Stimulated activated CD8-positive, alpha-beta memory T cell treated with anti-CD3 and anti-CD28 coated beads, Interleukin-7, amount 100 ng/mL, for 4 hours (primary cell): ENCODE measurements at places on chromosomes 2 and 18.

DNA sequence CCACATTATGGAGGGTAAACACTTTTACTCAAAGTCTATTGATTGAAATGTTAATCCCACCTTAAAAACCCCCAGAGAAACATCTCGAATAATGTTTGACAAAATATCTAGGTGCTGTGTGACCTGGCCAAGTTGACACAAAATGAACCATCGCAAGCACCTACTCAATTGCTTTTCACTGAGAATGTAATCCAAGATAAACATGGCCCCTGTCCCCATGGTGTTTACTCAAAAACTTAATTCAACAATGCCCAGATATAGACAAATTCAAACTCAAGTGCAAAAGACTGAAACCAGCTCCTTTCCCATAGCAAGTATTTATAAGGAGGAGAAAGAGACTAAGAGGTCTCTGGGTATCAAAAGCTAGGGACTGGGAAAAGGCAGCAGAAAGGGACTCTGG, 15.0 kb upstream of the ACMSD start:
- DNase-seq = no peak

DNA sequence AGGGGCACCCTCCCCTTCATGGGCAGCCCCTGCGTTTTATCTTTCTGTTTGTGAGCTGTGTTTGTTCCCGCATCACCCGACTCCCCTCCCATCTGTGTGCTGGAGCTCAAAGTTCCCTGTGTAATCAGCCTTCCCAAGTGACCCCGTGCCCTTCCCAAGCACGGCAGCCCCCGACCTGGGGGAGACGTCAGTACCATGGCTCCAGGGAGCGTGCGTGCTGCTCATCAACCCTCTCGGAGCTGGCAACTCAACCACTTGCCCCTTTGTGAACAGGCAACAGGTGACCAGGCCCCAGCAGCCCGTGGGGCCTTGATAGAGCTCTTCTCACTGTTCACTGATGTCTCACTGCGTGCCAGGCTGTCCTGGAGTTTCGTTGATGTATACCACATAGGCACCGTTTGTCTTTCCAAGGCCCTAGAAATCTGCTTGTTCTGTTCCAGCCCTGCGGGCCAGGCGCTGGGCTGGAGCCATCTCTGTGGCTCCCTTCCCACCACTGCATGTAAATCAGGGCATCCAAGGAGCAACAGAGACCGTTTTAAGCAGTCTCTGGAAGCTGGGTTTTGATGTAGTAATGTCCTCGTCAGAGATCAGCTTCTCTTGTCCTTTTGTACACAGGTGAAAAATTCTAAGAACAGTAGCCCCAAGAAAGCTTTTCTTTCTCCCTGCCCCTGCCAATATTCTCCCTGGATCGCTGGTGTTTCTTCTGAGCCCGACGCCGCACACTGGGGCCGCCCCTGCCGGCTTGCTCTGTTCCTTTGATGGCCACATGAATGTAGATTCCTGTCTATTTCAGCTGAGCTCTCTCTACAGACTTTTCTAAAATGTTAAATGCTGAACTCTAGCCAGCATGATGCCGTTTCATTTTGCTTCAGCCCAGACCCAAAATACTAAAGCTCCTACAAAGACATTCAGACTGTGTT, 107.0 kb upstream of the PTPRM start:
- no peak for DNase-seq

GRCh38 chr2:172101821-172102390, 794 bp downstream of the DLX2 start:
- DNase-seq = no peak

GRCh38 chr18:77461062-77461688, 211.5 kb downstream of the GALR1 start:
- DNase-seq = no peak

- no peak for DNase-seq
Measured at GRCh38 chr2:152336854-152337510, 2.0 kb downstream of the FMNL2 start.

DNA sequence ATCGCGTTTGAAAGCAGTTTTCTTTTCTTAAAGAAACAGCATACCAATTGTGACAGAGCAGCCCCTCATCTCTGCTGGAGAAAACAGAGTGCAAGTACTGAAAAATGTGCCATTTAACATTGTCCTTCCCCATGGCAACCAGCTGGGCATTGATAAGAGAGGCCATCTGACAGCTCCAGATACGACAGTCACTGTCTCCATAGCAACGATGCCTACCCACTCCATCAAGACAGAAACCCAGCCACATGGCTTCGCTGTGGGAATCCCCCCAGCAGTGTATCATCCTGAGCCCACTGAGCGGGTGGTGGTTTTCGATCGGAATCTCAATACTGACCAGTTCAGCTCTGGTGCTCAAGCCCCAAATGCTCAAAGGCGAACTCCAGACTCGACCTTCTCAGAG, 9.5 kb downstream of the GRHL1 start:
- DNase-seq = no peak

DNA sequence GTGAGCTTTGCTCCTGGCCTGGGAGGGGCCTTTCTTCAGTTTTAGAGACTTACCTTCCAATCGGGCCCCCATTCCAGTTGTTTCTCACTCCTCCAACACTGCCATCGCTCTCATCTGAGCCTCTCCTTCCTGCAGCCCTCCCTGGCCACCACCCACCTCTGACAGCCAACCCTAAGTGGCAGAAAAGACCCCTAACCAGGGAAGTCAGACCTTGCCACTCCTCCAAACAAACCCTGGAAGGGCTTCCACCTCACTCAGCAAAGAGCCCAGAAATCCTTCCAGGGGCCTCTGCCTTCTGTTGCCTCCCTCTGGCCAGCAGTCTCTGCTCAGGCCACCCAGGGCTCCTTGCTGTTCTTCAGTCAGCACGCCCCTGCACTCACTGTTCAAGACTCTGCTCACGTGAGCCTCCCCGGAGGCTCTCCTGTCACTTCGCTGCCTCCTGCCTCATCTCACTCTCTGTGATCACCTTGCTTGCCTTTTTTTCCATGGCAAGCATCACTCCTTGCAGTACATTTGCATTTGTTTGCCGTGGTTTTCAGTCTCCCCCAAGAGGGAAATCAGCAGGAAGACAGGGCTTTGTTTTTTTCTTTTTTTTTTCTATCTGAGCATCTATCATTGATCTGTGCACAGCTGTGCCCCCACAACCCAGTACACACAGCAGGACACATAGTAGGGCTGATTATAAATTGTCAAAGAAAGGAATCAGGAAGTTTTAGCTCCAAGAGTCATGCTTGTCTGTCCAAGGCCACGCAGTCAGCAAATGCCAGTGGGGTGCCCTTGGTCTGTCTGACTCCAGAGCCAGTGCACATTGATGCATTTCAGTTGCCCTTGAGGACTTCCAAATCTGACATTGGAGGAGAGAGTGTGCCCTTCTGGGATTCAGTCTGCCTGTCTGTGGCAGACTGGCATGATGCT, 83.9 kb downstream of the INHBB start:
- DNase-seq = no peak

GRCh38 chr18:35578481-35578880, 3.1 kb upstream of the GALNT1 start:
- no peak for DNase-seq

DNA sequence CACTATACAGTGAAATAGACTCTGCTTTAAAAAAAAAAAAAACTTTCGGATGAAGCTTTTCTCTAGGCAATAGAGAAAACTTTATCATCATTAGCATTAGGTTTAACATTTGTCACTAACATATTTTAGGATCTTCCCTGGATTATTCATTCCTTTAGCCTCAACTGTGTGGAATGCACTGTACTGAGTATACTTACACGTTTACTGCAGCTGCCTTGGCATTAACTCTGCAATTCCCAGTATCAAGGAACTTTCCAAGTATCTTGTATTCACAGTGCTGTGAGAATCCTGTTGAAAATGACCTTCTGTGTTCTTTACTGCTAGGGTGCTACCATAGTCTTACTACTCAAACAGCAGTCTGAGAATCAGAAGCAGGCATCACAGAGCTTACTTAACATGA, 328.2 kb upstream of the COL3A1 start:
- DNase-seq = no peak

DNA sequence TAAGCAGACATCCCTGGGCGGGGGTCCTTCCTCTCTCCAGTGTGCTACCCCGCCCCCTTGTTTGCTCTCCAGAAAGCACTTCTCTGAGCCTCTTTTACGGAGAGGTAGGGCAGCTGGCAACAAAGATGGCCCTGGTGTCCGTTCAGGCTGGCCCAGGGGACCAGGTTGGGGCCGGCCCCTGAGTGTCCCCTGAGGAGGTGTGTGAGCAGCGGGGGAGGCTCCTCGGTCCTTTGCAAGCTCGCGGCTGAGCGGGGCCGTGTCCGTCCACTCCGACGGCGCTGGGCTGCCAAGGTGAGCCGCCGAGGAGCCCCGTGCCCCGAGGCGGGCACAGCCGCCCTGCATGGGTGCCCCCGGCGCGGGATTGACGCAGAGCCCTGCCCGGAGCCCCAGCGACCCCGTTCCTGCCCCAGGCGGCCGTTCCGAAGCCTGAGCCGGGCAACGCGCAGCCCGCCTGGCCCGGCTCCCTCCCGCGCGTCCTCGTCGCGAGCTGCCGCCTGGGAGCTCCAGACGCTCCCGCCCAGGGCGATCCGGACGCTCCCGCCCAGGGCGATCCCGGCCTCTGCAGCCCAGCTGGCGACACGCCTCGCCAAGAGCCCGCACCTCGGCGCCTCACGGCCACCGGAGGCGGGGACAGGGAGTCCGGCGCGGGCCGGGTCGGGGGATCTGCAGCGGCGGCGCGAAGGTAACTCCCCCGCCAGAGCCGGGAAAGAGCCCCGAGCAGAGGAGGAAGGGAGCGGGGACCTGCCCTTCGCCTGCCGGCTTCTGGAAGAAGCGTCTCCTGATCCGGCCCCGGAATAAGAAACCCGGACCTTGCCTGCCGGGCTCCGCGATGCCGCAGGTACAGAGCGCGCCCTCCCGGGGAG, at the start of gene PROKR1:
TSS of gene PROKR1 (plus strand) at position 569 of the 863 bp plus-strand sequence. CDS start 2,243 bp downstream, outside the sequence.
- no peak for DNase-seq

GRCh38 chr2:28228434-28228995, 164.1 kb upstream of the FOSL2 start:
- no peak for DNase-seq

DNA sequence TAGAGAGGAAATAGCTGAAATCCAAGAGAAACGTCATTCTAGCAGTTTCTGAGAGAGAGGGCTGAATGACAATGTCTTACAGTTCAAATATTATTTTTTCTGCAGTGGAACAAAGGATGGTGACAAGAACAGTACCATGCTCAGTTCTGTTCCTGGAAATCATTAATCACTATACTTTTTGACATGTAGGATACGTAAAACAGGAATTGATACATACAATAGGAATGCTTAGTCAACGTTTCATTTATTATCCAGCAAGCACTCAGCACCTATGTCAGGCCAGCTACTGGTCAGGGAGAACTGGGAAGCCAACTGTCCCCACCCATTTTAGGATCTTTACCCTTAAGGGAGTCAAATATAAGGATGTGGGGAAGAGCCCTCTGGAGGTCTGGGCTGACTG, 114.7 kb downstream of the DHRS9 start:
- DNase-seq = no peak

DNA sequence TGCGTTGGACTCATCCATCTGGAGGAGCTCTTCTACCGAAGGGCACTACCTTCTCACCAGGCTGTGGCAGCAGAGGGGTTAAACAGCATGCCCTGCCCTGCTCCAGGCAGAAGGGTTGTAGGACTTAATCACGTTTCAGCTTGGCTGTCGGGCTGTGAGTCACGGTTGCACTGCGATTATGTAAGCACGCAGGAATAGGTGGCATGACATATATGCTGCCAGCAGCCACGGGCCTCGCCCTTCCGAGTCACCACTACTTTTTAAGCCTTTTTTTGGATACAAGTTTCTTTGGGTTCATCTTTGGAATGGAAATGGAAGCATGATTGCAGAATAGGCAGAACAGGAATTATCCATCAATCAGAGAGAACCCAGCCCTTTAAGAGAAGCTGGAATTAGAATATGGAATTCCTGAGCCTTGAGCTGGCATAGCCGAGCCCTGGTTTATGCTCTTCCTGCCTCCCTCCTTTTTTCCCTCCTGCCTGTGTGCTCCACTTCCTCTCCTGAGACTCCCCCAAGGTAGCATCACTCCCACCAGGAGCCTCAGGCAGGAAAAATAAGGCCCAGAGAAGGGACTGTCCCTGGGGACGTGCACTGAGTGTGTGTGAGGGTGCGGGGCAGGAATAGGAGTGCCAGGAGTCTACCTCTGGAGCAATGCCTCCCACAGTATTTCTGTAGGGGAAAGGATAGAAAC, 86.8 kb downstream of the SEMA4F start:
- DNase-seq = no peak

- DNase-seq = no peak
Measured at GRCh38 chr2:239285071-239285931, 115.5 kb downstream of the HDAC4 start.

DNA sequence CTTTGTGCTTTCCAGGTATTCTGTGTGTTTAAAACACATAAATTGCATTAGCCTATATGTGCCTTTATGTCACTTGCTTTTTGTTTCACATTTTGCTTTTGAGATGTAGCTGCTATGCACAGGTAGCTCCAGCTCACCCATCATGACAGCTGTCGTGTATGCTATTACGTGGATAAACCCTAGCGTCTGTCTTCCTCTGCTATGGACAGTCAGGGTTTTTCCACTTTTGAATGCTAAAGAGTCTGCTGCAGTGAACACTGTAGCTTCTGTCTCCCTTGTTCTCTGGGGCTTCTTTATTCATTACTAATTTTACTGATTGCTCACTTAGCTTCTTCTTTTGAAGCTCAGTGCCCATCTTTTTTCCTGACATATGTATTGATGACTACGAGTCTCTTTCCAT, 24.7 kb upstream of the MBP start:
- no peak for DNase-seq

DNA sequence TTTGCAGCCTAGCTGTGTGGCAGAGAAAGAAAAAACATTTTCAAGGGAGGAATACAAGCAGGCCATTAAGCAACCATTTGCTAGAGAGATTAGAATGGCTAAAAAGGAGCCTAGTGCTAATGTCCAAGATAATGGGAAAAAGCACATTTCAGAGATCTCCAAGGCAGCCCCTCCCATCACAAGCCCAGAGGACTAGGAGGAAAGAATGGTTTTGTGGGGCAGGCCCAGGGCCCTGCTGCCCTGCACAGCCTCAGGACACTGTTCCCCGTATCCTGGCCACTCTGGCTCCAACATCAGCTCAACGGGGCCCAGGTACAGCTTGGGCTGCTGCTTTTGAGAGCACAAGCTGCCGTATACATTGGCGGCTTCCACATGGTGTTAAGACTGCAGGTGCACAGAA, 16.5 kb upstream of the GBX2 start:
- no peak for DNase-seq

DNA sequence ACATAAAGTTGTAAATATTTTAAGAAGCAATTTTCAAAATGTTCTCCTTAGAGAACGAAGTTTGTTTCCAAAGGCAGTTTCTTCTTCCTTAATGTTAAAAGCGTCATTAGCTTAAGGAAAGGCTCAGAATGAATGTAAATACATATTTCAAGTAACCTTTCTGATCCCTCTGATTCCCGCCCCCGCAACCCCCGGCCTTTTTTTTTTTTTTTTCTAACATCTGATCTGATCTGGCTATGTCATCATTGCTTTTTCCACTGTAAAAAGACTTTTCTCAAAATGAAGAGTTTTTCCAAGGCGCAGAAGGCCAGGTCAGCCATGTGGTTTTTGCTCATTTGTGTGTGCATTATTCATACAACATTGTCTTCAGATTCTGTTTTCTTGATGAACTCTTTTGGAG, 57.1 kb upstream of the MEIS1 start:
- no peak for DNase-seq

GRCh38 chr2:232146294-232146693, 184.8 kb downstream of the DIS3L2 start:
- DNase-seq = no peak

GRCh38 chr2:241198381-241199279, 10.2 kb downstream of the ANO7 start:
- DNase-seq = no peak
